ENCODE measurements at places on chromosomes 3 and 15.

- no peak for DNase-seq
Measured at GRCh38 chr3:52171514-52172261, 17.5 kb upstream of the POC1A start.

GRCh38 chr15:92074646-92075045 is 221.1 kb downstream of the SLCO3A1 start:
- no peak for DNase-seq

DNA sequence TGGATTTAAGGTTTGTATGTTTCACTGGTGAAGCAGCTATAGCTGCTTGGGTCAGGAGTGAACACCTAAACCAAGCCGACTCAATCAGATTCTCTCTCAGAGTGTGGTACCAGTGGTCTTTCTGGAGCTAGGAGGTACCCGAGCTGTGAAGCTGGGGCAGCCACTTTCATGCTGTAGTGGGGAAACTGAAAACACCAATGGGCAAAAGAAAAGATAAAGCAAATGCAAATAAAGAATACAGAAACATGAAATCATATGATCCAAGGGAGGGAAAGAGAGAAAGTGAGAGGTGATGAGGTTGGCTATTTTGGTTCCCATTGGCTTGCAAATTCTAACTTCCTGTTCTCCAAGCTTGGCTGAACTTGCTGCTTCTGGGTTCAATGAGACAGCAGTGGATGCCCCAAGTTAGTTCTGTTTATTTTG is 212.3 kb upstream of the CFAP20DC start:
- DNase-seq = no peak

- DNase-seq = no peak
Measured at GRCh38 chr3:185046164-185046515, 106.7 kb downstream of the C3orf70 start.

DNA sequence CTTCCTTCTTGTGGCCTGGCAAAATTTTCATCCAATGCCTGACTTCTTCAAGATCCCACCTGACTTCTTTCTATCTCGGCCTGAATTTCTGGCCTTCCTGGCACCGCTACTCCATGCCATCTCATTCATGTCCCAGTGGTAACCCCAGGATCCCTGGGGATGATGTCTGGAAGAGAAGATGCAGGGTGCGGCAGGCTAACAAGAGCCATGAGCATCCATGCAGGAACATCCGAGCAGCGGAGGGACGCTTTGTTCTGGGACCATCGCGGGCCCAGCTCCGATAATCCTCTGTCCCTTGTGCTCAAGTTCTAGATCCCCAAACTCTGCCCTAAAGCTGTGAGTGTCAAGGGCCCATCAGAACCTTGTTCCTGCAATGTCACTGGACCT is 10.9 kb downstream of the MYL3 start:
- DNase-seq = no peak

DNA sequence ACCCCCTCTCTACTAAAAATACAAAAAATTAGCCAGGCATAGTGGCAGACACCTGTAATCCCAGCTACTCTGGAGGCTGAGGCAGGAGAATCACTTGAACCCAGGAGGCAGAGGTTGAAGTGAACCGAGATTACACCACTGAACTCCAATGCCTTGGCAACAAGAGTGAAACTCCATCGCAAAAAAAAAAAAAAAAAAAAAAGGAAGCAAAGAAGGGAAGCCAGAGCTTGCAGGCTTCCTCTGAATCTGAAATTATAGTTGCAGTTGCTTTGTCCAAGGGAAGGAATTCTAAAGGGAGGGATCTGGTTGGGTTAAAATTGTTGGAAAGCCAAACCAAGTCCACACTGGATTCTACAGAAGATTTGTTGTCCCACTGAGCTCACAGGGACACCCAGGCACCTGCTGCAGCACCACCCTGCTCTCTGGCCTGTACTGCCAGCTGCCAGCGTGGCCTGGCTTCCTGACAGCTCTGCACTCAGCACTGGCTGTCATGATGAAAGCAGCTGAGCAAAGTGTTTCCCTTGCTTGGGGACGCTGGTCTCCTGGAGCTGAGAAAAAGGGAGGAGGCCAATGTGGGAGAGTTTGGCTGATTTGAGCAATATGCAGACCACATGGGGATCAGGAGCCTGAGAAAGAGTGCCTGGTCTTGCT is 88.8 kb upstream of the HES1 start:
- no peak for DNase-seq

GRCh38 chr15:70086636-70087035 is 11.1 kb downstream of the TLE3 start:
- no peak for DNase-seq

GRCh38 chr3:18007980-18008379 is 265.5 kb upstream of the TBC1D5 start:
- no peak for DNase-seq

- DNase-seq = peak; percentile 56
Measured at GRCh38 chr3:120147072-120147871, 53.0 kb upstream of the GSK3B start.

- DNase-seq = no peak
Measured at GRCh38 chr15:39411102-39411989, 169.5 kb upstream of the THBS1 start.

GRCh38 chr15:72110355-72110754 is 7.6 kb downstream of the MYO9A start:
- no peak for DNase-seq

DNA sequence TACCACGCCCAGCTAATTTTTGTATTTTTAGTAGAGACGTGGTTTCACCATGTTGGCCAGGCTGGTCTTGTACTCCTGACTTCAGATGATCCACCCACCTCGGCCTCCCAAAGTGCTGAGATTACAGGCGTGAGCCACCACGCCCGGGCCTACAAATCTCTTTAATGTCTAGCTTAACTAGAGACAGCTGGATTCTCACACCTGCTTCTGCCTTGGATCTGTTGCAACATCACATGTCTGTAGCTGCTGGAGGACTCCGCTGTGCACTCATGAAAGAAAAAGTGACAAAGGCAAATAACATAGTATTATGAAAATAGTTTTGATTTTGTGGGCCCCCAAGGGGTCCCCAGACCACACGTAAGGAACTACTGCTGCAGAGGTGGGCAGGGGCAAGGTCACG is 85.9 kb downstream of the NCEH1 start:
- DNase-seq = no peak

GRCh38 chr3:178623666-178624255 is 87.5 kb downstream of the KCNMB2 start:
- DNase-seq = no peak

GRCh38 chr3:52240059-52240885 is 1.3 kb upstream of the TWF2 start:
- peak; percentile 77 for DNase-seq

- DNase-seq = peak; percentile 23
Measured at GRCh38 chr15:99706557-99707303, 26.5 kb downstream of the LYSMD4 start.

- no peak for DNase-seq
Measured at GRCh38 chr3:106010829-106011228, 142.0 kb upstream of the CBLB start.

- no peak for DNase-seq
Measured at GRCh38 chr15:31297575-31298456, 28.8 kb upstream of the KLF13 start.

DNA sequence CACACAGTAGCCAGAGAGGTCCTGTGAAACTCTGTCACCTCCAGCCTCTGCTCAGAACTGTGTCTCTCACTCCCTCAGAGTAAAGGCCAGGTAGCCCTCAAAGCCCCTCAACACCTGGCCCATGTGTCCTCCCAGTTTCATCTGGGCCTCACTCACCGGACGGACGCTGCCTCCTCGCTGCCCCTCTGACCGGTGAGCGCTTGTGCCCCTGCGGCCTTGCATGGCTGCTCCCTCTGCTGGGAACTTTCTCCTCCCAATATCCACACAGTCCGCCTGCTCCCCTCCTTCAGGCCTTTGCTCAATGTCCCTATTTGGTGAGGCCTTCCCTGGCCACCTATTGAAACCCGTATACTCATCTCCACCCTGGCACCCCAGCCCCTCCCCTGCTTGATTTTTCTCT is 36.8 kb upstream of the TRH start:
- DNase-seq = no peak

- DNase-seq = no peak
Measured at GRCh38 chr3:5187920-5188418, 462 bp downstream of the EDEM1 start.

DNA sequence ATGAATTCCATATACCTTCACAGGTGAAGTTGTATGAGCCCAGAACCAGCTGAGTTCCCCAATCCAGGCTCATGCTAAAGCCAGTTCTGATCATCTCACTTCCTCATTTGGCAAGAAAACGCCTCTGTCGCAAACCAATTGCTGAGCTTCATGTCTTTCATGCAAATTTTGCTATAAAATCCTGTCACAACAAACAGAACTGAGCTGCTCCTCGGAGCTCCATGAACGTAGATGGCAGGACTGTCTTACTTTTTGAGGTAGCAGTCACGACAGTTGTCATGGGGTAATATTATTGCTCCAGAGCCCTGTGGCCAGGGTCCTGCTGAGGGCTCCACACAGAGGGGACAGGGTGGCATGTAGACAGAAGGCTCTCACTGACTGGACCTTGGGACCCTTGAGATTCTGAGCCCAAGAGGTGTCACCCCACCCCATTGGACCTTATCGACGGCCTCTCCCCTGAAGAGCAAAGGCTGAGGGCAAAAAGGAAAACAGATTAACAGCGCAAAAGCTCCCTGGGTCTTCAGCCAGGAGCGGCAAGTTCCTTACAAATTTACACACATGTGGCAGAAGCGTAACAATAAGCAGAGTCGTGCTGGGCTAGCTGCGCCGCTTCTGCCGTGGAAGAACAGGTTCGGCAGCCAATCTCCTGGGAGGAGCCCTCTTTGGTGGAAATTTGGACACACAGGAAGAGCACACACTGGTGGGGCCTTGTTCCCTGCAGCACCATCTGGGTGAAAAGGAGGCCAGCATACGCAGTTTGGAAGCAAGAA is 249.2 kb downstream of the OPA1 start:
- DNase-seq = peak; percentile 3

DNA sequence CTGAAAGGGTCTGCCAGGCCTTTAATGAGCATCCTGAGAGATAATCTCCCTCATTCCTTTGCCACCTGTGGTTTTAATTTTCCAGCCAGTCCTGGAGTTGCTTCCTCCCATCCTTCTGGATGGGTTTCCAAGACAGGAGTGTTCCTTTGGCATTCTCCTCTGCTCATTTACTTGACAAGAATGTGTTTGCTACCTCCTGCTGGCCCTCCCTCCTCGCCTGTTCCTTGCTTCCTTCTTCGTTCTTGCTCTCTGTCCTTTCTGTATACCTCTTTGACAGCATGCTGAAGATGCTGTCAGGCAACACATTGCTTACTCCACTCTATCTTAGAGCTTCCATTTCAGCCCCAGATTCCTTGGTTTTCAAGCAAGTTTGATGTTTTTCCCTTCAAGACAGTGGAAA is 46.0 kb downstream of the ERC2 start:
- DNase-seq = no peak

DNA sequence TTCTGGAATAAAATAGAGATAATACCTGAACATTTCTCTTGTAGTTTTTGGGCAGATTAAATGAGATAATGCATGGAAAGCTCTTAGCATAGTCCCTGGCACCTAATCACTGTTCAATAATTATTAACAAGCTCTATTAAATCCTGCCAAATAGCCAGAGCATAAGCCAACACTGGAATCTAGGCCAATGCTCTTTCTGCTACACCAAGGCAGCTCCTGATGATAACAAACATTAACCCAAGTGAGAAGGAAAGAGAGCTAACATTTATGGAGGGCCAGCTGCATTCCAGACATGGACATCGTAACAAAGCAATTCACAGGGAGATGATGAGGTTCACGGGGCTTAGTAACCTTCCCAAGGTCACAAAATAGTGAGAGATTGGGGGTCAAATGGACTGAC is 23.3 kb downstream of the LARP6 start:
- no peak for DNase-seq

DNA sequence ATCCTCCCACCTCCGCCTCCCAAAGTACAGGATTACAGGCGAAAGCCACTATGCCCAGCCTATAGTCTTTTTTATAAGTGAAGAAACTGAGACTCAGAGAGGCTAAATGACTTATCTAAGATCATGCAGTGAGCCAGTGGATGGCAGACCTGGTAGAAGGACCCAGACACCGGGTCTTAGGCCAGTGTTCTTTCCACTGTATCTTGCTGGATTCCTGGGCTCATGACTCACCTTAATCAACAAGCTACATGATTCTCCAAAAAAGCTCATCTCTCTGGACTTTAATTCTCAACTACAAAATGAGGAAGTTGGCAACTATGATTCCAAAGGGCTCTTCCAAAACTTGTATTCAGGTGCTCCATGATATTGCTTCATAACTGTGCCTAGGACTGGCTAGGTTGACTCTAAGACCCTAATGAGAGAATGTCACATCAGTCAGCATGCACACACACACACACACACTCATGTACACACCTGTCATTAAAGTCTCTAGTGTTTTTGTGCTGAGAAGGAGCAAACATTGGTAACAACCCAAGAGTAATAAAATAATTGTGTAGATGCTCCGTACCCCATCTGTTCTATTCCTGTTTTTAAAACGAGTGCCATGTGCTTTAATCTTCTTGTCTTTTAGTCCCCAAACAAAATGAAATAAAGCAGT is 89.7 kb upstream of the SLC4A7 start:
- DNase-seq = no peak

Data from CD4-positive, alpha-beta T cell treated with Interleukin-15 for 4 hours (primary cell).